ENCODE measurements at places on chromosomes 7 and 10.

DNA sequence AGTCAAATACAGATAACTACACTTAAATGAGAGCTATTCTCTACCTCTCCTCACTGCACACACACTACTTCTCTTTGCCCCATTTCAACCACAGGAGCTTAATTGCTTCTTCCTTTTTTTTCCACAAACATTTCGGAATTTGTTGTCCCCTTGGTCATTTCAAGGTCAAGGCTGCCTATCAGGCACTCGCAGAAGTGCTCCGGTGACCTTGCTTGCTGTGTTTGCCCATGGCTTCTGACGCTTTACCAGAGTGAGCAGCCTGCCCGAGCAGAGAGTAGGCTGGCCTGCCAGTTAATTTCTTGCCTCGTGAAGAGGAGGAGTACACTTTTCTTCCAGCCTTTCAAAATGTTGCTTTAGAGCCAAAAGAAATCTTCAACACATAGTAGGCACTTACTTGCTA is 297.1 kb upstream of the LRGUK start:
- DNase-seq, result no peak

DNA sequence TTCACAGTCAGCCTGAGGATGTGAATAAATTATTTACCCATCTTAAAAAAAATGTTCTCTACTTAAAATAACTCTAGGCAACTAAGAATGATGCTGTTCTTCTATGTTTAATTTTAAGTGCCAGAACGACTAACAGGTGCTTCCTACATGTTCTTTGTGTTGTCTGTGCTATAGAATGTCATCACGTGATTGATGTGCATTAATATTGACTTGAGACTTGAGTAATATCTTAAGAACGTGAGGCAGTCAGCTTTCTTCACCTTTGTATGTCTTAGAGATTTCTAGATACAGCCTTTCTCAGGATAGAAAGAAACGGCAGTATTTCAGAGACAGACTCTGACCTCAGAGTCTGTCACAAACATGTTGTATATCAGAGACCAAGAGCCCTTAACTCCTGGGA is 274.6 kb downstream of the KCND2 start:
- no peak for DNase-seq

- DNase-seq, result no peak
Observed at GRCh38 chr10:130941886-130942285, 369.6 kb downstream of the TCERG1L start.

- no peak for DNase-seq
Observed at GRCh38 chr10:28890121-28890950, 213.0 kb downstream of the BAMBI start.

DNA sequence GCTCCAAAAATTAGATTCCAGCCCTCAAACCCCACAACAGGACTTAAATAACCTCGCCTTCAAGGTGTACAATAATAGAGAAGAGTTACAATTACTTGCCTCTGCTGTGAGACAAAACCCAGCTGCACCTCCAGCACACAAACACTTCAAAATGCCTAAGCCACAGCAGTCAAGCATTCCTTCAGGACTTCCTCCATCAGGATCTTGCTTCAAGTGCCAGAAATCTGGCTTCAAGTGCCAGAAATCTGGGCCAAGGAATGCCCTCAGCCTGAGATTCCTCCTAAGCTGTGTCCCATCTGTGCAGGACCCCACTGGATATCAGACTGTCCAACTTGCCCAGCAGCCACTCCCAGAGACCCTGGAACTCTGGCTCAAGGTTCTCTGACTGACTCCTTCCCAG is 1088.3 kb downstream of the SORCS3 start:
- DNase-seq, result no peak

GRCh38 chr7:99473315-99473596 is 566 bp downstream of the ZNF789 start:
- DNase-seq, result no peak

GRCh38 chr10:119616882-119617570 is 20.3 kb upstream of the TIAL1 start:
- no peak for DNase-seq

GRCh38 chr10:119362122-119362521 is 154.8 kb downstream of the GRK5 start:
- DNase-seq, result no peak

GRCh38 chr7:137684776-137685175 is 162.0 kb downstream of the DGKI start:
- no peak for DNase-seq

DNA sequence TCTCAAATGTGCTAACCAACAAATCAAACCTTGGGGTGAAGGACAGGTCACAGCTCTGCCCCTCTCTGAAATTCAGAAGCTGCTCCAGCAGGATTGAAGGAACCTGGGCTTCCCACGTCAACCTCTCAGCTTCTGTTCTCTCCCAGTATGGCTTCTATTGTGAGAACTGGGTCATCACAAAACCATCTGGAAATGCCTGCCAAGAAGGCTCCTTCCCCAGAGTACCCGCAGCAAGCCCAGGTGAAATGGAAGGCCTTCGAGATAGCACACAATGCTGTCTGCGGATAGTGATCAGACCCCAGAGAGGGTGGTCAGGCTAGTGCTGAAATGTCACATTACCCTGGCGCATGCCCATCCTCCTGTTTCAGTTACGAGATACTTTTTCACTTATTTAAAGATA is 16.4 kb upstream of the PROSER2 start:
- no peak for DNase-seq

DNA sequence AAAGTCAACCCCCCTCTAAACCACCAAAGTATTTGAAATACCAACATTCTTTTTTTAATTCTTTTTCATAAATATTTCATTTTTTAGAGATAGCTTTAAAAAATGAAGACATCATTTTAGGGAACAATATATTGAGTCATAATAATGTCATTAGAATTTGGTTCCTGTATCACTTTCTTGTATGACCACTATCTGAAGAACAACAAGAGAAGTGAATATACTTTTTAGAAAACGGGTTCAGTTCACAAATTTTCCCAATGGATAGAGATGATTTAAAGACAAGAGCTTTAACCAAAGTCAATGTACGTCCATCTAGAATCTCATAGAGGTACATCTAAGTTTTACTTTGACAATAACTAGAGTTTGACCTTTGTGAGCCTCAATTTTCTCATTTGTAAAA is 48.2 kb downstream of the CUBN start:
- no peak for DNase-seq

- no peak for DNase-seq
Observed at GRCh38 chr7:116024826-116025809, 5.4 kb downstream of the TFEC start.

DNA sequence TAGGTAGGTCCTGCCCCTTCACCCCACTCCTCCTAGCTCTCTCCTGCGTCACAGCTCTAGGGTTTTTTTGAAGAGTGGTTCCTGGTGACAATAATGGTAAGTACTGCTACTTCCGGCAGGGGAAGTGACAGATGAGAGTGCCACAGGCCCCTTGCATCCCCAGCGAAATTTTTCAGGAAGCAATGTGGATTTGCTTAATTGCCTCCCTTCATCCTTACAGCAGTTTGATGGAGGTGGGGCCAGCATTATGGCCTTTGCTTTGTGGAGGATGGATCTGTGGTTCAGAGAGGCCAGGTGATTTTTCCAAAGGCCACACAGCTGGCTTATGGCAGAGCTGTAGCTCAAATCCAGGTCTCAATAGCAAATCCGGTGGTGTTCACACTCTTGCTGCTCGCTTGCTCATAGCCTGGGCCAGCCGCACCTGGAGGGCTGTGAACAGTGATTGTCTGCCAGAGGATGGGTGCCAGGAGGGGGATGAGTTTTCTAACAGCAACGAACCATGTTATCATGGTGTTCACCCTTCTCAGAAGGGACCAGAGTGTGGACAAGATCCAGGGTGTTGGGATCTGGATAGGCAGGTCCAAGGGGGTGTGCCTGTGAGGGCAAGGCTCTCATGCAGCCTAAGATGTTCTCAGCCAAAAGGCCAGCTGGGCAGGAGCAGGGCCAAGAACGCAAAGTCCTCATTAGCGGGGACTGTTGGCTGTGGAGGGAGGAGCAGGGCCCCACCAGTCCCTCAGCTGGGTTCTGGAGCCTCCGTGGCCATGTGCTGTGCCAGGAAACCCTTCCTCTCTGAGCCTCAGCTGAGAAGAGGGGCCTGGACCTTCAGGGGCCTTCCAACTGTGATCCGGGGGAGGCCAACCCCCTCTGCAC is 89.0 kb downstream of the EMX2 start:
- no peak for DNase-seq

DNA sequence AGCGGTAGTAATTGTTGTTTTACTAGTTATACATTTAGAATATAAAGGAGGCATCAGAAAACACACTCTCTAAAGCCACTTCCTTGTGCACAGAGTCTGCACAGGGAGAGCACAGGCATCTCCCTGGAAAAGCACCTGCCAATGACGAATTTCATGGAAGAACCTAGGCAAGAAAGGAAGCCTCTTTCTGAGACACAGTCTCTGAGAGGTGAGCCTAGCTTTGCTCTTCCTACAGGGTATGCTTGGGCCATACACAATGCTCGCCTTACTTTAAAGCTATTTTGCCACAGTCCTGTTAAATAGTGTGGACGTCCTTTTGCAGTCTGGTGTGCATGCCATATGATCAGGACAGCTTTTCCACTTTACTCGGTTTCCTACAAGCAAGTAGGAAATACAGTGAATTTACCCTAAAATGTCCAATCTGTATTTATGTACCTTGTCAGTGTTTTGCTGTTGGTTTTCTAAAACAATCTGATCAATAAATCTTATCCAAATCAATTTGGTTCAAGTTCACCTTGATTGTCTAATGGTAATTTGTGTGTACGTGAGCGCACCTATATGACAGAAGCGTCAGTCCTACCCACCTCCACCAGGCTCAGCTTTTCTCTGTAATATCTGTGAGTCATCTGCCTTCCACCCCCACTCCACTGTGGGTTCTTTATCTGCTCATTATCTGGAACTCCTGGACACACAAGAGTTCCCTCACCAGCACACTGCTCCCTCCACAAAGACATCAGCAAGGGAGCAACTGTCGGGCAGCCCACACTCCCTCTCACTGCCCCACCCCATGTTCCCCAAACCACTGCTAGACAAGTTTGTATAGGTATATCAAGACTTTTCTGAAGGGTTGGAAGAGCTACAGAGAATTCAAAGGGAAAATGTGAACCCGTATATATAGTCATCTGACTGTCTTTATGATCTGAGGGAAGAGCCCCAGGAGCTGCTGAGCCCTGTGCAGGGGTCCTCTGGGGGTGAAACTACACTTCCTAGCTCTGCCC is 65.2 kb downstream of the KLHDC10 start:
- DNase-seq, result no peak

DNA sequence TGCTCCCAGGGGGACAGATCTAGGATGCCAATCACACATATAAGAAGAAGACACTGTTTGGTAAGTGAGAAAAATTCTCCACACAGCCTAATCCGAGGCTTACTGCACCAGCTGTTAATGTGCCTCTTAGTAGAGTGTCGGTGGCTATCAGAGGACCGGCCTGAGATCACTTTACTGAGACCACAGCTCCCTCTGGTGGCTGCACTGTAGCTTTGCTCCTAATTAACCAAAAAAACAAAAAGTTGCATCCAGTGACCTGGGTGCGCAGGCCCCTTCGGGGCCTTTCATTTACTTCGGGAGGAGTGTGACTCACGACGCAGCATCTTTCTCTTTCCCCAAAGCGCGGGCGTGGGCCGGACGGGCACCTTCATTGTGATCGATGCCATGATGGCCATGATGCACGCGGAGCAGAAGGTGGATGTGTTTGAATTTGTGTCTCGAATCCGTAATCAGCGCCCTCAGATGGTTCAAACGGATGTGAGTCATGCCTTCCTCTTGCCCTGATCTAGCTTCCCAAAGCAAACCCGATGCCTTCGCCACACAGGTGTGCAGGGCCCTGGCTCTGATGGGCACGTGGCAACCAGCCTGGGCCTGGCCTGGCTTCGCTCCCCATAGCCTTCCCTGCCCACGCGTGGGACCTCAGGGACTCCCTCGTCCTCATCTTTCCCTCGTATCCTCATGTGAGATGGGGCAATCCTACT is 56.7 kb downstream of the MKI67 start:
- DNase-seq, result peak; percentile 71

DNA sequence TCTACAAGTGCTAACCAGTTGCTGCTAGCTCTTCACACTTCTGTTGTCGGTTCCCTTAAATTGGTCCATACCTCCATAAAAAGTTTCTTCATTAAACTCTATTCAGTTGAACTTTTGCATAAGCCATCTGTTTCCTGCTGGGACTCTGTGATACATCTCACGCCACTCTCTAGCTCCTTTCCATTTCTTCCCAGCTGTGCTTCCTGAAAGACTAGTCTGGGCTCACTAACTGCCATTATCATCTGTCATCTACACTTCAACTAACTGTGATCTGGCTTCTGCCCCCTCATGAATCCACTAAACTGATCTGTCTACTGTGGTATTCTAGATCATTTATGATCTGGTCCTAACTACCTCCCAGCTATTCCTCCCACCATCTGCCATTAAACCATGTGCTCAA is 78.3 kb downstream of the ELAPOR2 start:
- no peak for DNase-seq

DNA sequence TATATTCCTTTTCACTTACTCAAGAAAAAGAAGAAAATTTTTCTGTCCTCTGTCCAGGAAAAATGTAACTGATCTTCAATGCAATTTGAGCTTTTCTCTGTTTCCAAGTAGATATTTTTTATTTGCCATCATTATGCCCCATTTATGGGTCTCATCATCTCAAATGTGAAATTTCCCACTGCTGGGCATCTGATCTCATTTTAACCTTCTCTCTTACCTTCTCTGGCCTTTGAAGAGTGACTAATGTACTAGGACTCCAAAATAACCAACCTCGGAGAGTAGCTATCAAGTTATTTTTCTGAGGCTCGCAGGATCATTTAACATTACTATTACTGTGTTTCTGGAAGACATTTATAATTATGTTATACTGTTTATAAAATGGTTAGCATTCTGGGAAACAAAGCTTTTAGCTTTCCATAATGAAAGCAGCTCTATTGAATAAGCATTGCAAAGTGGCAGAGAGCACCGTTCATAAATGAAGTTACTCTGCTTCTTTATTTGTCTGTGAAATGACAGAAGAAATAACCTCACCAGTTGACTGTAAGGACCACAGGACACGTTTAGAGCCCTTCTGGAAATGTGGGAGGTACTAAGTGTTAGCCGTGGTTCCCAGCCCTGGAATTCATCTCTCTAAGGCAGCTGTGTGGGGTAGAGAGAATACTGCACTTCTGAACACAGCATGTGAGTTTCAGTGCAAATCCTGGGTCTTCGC is 33.3 kb upstream of the NMT2 start:
- DNase-seq, result no peak

- DNase-seq, result no peak
Observed at GRCh38 chr7:108299251-108299973, 156.8 kb downstream of the NRCAM start.

DNA sequence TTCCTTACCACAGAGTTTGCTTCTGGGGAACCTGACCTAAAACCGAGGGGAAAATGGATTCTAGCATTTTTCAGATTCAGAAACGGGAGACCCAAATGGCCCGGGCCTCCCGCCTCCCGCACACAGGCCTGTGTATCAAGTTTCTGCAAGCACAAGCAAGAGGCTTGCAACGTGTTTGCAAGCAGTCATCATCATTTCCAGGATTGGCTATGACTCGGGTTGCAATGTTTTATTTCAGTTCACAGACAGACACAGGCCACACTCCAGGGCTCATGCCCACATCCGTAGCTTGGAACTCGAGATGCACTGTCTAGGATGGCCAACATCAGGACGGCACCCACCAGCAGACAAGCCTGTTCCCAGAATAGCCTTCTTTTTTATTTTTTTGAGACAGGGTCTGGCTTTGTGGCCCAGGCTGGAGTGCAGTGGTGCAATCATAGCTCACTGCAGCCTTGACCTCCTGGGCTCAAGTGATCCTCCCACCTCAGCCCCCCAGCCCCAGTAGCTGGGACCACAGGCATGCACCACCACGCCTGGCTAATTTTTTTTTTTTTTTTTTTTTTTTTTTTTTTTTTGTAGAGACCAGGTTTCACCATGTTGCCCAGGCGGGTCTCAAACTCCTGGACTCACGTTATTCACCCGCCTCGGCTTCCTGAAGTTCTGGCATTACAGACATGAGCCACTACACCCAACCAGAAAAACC is 68.1 kb upstream of the FOXK1 start:
- no peak for DNase-seq
